Right ventricle myocardium superior (tissue), 1 donor: ENCODE measurements at places on chromosomes 6 and 20. TPM values are rescaled to one million over a fixed set of nuclear protein-coding genes. Genes with fewer than 3 reads are reported as not detected.
A peak's percentile ranks its signal among the peaks of the same experiment; 100 is the strongest.

DNA sequence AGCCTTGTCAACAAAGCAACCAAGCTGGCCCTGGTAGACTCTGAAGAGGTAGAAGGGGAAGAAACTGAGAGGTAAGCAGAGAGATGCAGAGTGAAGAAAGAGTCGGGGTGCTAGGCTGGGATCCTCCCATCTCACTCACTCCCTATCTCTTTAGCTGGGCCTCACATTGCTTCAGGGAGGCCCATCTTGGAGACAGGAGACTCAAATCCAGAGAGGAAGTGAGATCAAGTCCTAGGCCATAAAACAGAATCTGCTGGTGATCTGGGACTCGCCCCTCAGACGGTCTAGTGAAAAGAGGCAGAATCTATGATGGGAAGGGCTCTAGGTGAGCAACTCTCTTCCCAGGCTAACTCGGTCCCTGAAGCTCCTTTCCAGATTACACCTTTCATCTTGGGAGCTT lies 659 bp upstream of the GUCA1B start:
- no peak for DNase-seq

DNA sequence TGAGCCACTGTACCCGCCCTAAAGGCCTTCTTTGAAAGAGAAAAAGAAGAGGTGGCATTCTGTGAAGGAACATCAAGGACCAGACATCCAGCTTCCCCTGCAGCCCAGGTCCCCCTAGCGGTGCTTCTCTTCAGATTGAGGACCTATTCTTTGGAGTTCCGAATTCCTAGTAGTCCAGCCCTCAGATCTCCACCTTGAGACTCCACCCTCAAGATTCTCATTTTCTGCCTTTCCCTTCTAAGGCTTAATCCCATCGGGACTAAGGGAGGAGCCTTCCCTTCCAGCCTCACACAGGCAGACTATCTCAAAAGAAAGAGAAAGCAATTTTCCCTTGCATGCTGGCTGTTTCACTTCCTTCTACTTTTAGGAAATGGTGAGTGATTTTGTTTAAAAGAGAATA lies 32.5 kb downstream of the MUC22 start:
- DNase-seq: no peak

- DNase-seq: peak; percentile 30
These were observed 31.6 kb downstream of the CHRNA4 start for GRCh38 chr20:63329331-63330083.

- DNase-seq: no peak
These were observed 478.2 kb downstream of the CD83 start for GRCh38 chr6:14595751-14596150.

DNA sequence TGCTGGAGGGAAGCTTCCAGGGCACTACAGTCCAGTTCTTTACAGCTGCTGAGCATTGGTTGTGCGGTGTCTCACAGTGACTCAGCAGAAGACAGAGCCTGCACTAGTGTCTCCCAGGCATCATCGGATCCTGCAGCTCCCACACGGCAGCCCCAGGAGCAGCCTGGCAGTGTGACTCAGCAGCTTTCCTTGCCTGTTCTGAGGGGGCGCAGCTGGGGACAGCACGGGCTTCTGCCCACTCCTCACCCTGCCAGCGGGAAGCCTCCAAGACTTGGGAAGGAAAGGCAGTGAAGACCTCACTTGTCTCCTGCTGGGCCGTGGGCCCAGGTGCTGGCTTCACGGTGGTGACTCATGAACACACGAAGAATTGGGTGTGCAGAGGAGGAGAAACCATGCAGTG lies 165.4 kb downstream of the SYNDIG1 start:
- no peak for DNase-seq

GRCh38 chr20:38937978-38938473 lies 11.8 kb downstream of the FAM83D start:
- DNase-seq: no peak

DNA sequence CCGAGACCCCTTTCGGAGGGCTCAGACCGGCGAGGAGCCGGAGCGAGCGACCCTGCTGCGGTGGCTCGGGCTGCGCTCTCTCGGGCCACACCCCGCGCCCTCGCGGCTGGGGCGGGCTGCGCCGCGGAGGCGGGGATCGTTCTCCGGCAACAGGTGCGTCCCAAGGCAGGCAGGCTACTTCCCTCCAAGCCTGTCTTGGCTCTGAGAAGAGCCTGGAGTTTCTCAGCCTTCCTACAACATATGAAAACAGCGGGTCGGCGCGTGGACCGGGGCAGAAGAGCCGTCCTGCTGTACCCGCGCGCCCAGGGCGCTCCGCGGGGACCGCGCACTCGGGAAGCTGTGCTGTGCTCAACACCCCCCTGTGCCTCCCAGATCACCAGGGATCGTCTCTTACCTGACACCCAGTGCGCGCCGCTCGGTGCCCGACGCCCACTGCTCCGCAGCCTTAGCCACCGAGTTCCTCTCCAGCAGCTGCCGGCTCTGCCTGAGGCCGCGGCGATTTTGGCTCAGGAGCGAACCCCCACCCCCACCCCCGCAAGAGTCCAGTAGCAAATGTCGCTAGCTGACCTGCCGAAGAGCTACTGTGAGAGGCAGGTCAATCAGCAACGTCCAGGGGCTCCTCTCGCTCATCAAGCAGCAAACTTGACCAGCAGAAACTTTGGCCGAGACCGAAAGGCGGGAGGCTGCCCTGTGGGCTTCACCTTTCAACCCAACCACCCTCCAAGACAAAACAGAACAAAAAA lies 3.7 kb upstream of the OLIG3 start:
- DNase-seq: no peak

GRCh38 chr6:156899532-156900135 lies 122.5 kb downstream of the ARID1B start:
- no peak for DNase-seq

C6orf15 gene
- total RNA-seq: not detected
